Stomach (tissue), 19 donors: ENCODE measurements at places on chromosomes 5 and 9. TPM values are rescaled to one million over a fixed set of nuclear protein-coding genes. Genes with fewer than 3 reads are reported as not detected.
A peak's percentile ranks its signal among the peaks of the same experiment; 100 is the strongest.

Gene TYRP1
- polyA plus RNA-seq: 4.7 TPM

GRCh38 chr5:93956006-93956405, 214.6 kb upstream of the POU5F2 start:
- H3K36me3 ChIP-seq: peaks cover 14% of the 10 kb centered on the region
- H3K4me3 ChIP-seq: no peak overlapping the region
- H3K4me1 ChIP-seq: no peaks in the 10 kb centered on the region
- no peaks in the 10 kb centered on the region for H3K27me3 ChIP-seq

GRCh38 chr5:12214267-12215015, 310.2 kb upstream of the CTNND2 start:
- H3K36me3 ChIP-seq: no peaks in the 10 kb centered on the region
- H3K4me1 ChIP-seq: no peaks in the 10 kb centered on the region
- no peak overlapping the region for H3K4me3 ChIP-seq
- H3K27me3 ChIP-seq: no peaks in the 10 kb centered on the region

Gene CFAP77
- not detected for polyA plus RNA-seq

Gene ALDOB
- polyA plus RNA-seq: 1.1 TPM

GRCh38 chr5:3607541-3608181, 12.0 kb downstream of the IRX1 start:
- DNase-seq: no peak
- H3K4me1 ChIP-seq: peaks cover 12% of the 10 kb centered on the region
- H3K27ac ChIP-seq: no peak overlapping the region
- H3K4me3 ChIP-seq: no peak overlapping the region

- H3K27ac ChIP-seq: peak within 1 kb of the TSS; percentile 99
- H3K27me3 ChIP-seq: no peaks in the 10 kb centered on the region
- DNase-seq: peak; percentile 86
- H3K4me3 ChIP-seq: peak within 1 kb of the TSS; percentile 81
Observed at GRCh38 chr5:180802325-180803180, at the start of gene MGAT1. Gene MGAT1 (minus strand): TSS chr5:180802806. CDS start chr5:180792971, 9,835 bp downstream.
